IMR-90 (cell line): ENCODE measurements at places on chromosomes 7 and 10. TPM values are rescaled to one million over a fixed set of nuclear protein-coding genes. Genes with fewer than 3 reads are reported as not detected.

Gene LRRC61
- polyA plus RNA-seq: 0.06 and 0.07 TPM in 2 replicates

Gene PON1
- polyA plus RNA-seq: not detected in 2 replicates

Gene PALD1
- polyA plus RNA-seq: 0.12 and 0.14 TPM in 2 replicates

DNA sequence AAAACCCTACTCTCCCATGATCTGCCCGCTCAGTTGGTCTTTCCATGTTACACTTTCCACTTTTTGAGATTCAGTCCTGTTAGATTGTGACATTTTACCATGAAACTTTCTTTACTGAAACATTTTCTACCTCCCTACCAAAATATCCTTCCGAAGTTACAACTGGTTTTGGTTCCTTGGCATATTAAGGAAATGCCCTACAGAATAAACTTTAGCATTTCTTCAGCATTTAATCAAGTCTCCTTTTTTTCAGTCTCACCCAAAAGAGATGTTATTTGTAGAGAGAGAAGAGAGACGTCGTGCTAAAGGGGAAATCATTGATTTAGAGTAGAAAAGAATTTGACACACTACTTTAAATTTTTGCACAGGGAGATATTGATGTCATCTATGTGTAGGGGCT, 9.7 kb upstream of the FEZF1 start:
- no peak overlapping the region for H3K27ac ChIP-seq
- no peak overlapping the region for H3K4me3 ChIP-seq
- no peaks in the 10 kb centered on the region for H3K4me1 ChIP-seq
- no peak for DNase-seq
- peaks cover 66% of the 10 kb centered on the region for H3K27me3 ChIP-seq
- H3K36me3 ChIP-seq: no peaks in the 10 kb centered on the region

DNA sequence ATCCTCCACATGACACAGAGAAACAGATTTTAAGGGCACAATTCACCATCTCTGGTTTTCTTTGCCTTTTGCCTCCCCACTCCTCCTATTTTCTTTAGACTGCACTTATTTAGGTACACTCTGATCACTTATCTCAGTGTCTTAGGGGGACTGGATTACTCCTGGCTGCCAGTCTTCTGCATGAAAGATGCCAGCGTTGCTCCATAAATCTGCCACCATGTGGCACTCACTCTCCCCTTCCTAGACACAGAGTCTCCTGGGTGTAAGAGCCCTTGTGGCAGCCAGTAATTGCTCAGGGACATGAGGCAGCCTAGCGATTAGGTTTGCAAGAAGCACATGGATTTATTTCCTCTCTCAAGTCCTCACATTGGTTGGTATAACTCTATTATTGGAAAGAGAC, 34.5 kb upstream of the RBM20 start:
- H3K4me3 ChIP-seq: no peak overlapping the region
- H3K27me3 ChIP-seq: peaks cover 11% of the 10 kb centered on the region
- H3K4me1 ChIP-seq: peaks cover under 1% of the 10 kb centered on the region; the same call in 1 of the 2 replicates
- H3K27ac ChIP-seq: no peak overlapping the region

- H3K4me1 ChIP-seq: peaks cover 2% of the 10 kb centered on the region
- no peaks in the 10 kb centered on the region for H3K36me3 ChIP-seq
- peak; percentile 41 for DNase-seq
- peak overlapping the region; percentile 96 for H3K4me3 ChIP-seq
- H3K27me3 ChIP-seq: no peaks in the 10 kb centered on the region
Observed at GRCh38 chr7:82441669-82442478, 1.7 kb downstream of the CACNA2D1 start.

Gene C7orf25
- polyA plus RNA-seq: 3.2 and 4.5 TPM in 2 replicates

Gene SPDYE2
- not detected in 2 replicates for polyA plus RNA-seq

DNA sequence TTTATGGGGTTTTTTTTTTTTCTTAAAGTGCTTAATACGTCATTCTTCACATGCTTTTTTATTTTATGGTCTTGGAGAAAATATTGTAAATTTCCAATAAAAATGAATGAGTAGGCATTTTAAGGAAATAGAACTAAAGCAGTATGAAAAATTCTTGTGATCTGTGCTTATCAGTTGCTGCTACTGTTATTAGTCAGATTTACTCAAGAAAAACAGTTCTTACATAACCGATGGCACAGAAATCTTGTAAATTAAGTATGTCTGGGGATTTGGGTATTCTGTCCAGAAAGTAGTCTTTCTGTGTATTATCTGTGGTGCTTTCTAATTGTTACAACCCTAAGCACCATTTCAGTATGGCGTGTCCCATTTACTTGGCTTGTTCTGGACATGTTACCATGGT, 64.7 kb downstream of the LRGUK start:
- H3K4me3 ChIP-seq: no peak overlapping the region
- no peaks in the 10 kb centered on the region for H3K36me3 ChIP-seq
- no peaks in the 10 kb centered on the region for H3K4me1 ChIP-seq
- no peak for DNase-seq
- H3K27me3 ChIP-seq: no peaks in the 10 kb centered on the region
- no peak overlapping the region for H3K27ac ChIP-seq
